ENCODE measurements at places on chromosomes 3 and 15.

DNA sequence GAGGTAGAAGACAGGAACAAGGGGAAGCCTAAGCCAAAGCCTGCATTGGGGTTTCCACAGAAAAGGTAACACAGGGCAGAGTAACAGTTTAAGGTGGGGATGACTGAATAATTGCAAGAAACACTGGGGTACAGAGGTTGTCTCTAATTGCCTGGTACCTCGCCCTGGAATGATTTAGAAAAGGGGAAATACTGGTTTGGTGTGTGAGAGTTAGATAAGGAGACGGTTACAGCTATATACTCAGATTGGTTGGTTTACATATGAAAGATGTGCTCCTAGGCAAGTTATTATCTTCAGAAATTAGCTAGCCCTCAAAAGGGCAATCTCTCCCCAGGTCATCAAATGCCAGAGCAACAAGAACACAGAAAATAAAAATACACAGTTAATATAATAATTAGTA, 58.8 kb downstream of the SMARCC1 start:
- DNase-seq = no peak

DNA sequence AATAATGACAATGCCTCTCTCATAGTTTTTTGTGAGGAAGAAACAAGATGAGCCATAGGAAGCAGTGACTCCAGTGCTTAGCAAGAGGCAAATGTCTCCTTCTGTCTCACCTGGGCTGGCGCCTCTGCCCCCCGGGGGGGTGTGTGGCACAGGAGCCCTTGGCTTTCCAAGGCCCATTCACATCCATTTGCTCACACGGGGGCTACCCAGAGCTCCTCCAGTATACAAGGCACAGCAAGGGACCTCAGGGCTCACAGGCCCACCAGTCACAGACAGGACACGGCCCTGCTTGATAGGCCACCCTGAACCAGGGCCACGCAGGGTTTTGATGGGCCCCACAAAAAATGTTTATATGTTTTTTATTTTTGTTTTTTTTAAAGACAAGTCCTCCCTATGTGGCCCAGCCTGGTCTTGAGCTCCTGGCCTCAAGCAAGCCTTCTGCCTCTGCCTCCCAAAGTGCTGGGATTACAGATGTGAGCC, 21.9 kb upstream of the EHD4 start:
- no peak for DNase-seq

DNA sequence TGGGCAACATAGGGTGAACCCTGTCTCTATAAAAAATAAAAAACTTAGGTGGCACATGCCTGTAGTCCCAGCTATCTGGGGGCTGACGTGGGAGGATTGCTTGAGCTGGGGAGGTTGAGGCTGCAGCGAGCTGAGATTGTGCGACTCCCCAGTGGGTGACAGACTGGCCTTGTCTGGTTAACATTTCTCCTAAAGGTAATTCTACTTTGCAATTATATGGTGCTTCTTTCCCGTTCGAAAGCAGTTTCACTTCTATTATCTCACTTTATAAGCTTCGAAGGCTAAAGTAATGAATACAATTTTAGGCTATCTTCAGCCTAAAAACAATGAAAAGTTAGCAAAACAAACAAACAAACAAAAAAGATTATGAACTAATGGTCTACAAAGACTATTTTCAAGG, 35.3 kb downstream of the COMMD2 start:
- DNase-seq = no peak

DNA sequence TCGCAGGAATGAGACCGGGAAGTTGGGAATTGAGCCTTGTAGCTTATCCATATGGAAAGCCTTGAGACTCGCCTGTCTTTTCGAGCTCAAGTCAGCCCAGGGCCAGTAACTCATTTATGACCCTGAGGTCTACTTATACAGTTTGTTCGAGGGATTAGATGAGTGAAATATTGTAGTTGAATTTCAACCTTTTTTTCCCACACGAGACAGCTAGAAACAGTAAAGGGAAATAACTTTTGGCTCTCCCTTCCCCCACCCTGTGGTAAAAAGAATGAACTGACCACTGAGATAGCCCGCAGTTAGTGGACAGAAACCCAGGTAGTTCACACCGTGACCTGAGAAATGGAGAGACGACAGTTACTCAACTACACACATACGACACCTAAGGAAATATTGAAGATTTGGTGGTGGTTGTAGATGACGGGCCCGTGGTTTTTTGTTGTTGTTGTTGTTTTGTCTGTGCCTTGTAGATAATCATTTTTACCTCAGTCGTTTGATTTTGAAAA, 841 bp downstream of the EIF3J start:
- DNase-seq = no peak

DNA sequence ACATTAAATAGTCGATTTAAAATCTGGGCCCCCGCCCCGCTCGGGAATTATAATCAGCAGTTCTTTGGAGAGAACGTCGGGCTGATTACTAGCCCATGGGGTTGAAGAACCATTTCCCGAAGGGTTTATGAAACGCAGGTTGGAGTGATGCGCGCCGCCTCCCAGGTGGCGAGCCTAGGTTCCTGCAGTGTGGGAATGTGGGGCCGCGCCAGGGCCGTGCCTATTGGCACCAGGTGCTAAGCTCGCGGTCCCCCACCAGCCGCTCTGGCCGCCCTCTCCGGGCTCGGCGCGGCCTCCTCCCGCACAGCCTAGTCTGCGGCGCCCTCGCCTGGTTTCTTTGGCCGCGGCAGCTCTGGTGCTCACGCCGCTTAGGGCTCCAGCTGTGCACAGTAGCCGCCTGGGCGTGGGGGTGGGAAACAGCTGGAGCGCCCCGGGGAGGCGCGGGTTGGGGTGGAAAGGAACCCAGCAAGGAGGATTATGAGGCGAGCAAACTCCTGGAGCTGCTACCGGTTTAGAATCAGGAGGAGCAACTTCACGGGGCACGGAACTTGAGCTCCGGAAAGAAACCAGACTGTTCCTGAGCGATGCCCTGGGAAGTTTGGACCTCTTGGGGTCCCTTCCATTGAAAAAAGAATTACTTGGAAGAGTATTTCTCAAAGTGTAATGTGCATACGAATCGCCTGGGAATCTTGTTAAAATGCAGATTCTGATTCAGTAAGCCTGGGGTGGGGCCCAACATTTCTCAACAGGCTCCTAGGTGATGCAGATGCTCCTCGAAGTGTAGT, 5.6 kb upstream of the MECOM start:
- no peak for DNase-seq

DNA sequence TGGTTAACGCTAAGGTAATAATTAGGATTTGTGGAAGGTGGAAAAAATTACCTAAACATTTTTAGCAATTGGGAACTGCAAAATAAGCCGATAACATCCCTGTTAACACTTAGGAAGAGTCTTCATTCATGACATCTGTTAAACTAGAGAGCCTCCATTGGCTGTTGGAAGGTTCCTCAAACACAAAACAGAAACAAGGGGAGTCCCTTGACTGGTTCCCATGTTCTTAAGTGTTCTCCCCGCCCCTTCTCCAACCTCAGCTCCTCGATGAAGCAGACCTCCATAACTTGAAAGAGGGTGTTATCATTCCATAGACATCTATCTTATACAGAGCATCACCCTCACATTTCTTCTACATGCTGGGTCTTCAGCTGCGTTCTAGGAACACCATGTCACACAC, 2.5 kb downstream of the SLC22A13 start:
- DNase-seq = no peak

- no peak for DNase-seq
Observed at GRCh38 chr3:15610082-15610759, 8.7 kb downstream of the BTD start.

- no peak for DNase-seq
Observed at GRCh38 chr3:97816811-97817210, 5.0 kb upstream of the CRYBG3 start.

GRCh38 chr3:171379281-171379680, 80.9 kb downstream of the TNIK start:
- no peak for DNase-seq

DNA sequence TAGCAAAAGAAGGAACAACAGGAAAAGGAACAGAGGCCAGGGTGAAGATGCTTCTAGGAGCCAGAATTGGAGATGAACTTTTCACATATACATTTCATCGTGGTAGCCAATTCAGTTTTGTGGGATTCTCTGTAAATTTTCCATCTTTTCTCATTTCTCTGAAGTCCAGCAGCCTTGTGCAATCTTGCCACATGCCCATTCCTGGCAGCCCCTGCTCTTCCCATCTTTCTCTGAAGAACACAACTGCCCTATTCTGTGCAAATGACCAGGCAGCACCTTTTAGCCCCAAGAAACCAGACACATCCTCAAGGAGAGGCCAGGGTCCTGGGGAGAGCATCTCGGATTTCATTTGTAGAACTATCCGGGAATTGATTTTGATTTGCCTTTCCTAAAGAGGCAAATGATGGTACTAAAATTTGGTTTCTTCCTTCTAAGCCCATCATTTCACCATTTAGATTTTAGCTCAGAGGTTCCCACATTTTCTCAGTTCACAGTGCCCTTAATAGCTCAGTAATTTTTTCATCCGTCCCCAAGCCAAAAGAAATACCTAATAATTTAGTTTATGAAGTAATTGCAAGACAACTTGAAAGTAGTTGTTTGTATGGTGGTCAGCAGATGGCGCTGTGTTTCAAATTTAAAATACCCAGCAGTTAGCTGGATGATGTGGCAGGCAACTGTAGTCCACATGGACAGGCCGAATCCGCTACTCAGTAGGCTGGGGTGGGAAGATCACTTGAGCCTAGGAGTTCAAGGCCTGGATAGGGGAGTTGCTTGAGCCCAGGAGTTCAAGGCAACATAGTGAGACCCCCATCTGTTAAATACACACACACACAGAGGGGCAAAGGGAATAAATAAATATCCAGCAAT, 61.3 kb upstream of the ACKR4 start:
- DNase-seq = peak; percentile 48

DNA sequence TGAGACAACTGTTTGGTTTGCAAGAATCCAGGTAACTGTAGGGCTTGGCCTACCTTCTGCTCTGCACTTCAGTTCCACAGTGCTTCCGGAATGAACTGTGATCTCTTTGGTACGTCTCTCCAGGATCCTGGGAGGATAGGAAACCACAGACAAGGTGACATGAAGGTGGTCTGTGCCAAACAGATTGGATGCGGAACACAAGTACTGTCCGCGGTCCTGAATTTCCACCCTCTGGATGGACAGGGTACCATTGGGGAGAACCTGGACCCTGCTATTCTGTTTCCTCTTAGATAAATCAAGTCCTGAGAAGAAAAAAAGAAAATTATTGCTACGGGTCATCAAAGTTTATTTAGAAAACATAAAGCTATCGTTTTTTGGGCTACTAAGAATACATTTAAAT, 17.3 kb downstream of the IGSF10 start:
- no peak for DNase-seq

DNA sequence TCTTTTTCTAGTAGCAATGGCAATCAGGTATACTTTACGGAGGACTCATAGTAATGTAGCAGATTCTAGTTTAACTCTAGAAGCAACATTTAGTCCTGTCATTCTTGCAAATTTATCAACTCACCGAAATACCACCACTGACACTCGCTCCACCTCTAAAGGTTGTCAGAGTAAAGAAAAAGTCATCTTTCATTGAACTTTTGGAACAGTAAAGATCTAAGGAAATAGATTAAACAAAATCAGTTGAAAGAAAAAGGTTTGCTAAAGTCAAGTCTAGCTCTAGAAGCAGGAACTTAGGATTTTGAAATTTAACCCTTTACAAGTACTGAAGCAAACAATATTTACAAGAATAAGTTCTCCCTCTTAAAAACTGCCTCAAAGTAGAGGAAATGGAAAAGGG, 8.7 kb downstream of the ATP8B4 start:
- DNase-seq = no peak

GRCh38 chr3:69181592-69182211, 59.3 kb upstream of the LMOD3 start:
- DNase-seq = no peak

GRCh38 chr3:99659032-99659431, 20.6 kb downstream of the COL8A1 start:
- no peak for DNase-seq

DNA sequence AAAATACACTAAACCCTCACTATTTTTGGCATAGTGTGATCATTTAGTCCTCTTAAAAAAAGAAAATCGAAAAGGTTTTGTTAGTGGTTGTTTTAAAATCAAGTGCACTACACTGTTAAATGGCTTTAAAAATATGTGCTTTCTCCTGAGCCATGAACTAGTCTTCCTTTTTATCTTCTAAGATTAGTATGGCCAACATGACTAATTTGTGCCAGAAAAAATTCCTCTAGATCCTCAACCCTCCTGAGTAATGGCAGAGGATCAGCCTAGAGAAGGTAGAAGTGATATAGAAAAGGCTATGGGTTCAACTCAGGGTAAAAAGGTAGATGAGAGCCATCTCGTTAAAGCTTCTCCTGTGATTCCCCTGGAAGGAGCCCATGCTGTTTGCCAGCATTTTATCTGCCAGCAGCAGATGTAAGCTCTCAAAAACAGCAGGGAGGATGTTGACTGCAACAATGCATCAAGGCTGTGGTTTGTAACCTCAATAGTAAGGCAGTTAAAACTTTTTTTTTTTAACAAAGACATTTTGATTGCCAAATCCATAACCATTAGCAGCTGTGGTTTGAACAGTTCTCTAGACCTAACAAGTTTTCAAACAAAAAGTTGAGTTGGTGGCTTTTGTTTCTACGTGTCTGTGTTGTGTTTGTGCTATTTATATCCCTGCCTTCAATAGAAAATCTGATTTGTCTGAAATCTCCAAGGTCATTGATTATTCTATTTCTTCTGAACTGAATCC, 30.2 kb upstream of the ZNF609 start:
- DNase-seq = no peak

- DNase-seq = peak; percentile 28
Observed at GRCh38 chr15:85380812-85381642, 624 bp downstream of the AKAP13 start.

DNA sequence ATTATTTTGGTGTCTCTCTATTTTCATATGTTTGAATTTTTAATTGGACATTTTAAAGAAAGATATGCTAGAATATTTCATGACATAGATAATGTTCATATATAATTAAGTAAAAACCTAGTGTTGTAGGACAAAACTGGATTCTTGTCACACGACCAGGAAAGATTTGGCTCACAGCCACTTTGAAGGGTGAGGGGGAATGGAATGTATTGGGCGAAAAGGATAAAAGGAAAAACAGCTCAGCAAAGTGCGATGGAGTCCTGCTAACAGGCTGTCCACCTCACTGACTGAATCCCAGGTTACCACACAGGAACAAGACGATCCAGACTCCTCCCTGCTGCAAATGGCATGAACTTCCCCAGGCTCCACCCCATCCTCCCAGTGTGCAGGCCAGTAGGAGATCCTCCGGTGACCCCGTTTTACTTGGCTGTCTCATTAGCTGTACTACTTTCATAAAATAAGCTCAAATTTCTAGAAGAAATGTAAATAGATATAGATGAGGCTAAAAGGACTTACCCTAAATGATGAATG, 186.2 kb downstream of the CD47 start:
- no peak for DNase-seq

- DNase-seq = no peak
Observed at GRCh38 chr15:92606126-92606835, 49.3 kb downstream of the FAM174B start.

- DNase-seq = no peak
Observed at GRCh38 chr15:58699769-58700168, 49.7 kb downstream of the ADAM10 start.

GRCh38 chr3:184078851-184079250, 18.0 kb upstream of the HTR3E start:
- DNase-seq = no peak

GRCh38 chr3:107894998-107895397, 195.8 kb downstream of the CD47 start:
- DNase-seq = no peak

All from stimulated activated CD4-positive, alpha-beta T cell treated with anti-CD3 and anti-CD28 coated beads, Interleukin-2, amount 100 ng/mL, for 48 hours (primary cell).